ENCODE measurements at places on chromosomes 5 and 9. TPM values are rescaled to one million over a fixed set of nuclear protein-coding genes. Genes with fewer than 3 reads are reported as not detected.

DNA sequence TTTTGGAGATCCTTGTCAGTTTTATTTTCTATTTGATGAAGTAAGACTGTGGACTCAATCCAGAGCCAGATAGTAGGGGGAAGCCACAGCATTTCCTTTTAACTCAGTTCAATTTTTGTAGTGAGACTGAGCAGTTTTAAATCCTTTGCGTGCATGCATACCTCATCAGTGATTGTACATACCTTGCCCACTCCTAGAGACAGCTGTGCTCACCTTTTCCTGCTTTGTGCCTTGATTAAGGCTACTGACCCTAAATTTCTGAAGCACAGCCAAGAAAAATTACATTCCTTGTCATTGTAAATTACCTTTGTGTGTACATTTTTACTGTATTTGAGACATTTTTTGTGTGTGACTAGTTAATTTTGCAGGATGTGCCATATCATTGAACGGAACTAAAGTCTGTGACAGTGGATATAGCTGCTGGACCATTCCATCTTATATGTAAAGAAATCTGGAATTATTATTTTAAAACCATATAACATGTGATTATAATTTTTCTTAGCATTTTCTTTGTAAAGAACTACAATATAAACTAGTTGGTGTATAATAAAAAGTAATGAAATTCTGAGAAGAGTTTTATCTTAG lies 17.8 kb downstream of the DIMT1 start:
- no peak for DNase-seq

GRCh38 chr9:121285835-121286687 lies 18.1 kb downstream of the GSN start:
- DNase-seq = no peak

GRCh38 chr5:154287136-154287535 lies 96.6 kb downstream of the GALNT10 start:
- no peak for DNase-seq

DNA sequence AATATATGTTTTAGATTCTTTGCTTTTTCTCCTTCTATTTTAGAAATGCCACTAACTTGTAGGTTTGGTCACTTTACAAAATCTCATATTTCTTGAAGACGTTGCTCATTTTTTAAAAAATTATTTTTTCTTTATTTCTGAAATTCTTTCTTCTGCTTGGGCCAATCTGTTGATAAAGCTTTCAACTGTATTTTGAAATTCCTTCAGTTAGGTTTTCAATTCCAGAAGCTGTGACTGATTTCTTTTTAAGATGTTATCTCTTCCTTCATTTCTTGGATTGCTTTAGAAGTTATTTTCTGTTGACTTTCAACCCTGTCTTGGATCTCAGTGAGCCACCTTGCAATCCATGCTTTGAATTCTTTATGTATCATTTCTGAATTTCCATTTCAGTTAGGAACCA lies 64.2 kb downstream of the SLC25A46 start:
- DNase-seq = no peak

- DNase-seq = no peak
Observed at GRCh38 chr5:2890011-2890410, 138.5 kb upstream of the IRX2 start.

GRCh38 chr5:136679233-136679632 lies 313.9 kb upstream of the TRPC7 start:
- DNase-seq = no peak

DNA sequence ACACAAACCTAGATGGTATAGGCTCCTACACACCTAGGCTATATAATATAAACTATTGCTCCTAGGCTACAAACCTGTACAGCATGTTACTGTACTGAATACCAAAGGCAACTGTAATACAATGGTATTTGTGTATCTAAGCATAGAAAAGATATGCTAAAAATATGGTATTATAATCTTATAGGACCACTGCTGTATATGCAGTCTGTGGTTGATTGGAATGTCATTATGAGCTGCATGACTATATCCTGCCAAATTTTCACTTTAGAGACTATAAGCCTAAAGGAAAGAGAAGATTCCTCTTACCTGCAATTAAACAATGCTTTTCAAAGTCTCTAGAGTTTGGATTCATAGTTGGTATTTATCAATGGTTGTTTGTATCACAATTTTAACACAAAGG lies 24.7 kb upstream of the ACOT12 start:
- DNase-seq = no peak

DNA sequence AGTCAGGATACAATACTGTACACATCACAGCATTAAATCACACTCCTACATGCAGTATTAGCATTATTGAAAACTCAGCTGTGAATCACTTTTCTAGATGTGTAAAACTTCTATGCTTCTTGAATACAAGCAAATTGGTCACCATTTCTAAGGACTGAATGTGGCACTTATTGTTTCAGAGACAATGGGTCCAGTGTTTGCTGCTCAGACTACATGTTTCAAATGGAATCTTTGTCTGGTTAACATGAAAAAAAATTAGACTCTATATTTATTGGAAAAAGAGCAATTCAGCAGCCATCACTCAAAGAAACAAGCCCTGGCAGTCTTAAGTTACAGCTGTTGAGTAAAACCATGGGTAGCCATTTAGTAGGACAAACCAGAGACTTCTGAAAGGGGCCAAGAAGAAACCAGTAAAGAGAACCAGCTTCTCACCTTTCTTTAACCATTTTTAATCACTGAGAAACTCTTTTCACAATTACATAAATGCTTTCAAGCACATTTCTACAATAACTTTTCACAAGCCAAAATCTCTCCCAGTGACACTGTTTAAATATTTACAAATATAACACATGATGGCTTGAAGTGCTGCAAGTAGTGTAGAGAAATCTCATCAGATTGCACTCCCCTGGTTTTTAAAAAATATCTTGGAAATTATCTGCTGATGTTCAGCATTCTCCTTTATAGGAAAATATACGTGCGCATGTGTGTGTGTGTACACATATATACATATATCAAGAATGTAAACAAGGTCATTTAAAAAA lies 35.2 kb downstream of the OR2K2 start:
- DNase-seq = no peak

- DNase-seq = no peak
Observed at GRCh38 chr5:82595113-82595512, 317.0 kb upstream of the RPS23 start.

- DNase-seq = peak; percentile 85
Observed at GRCh38 chr5:15499528-15500324, at the start of gene FBXL7. TSS of gene FBXL7 (plus strand) at chr5:15500180.

- peak; percentile 41 for DNase-seq
Observed at GRCh38 chr5:132221781-132222648, 5.6 kb downstream of the P4HA2 start.

DNA sequence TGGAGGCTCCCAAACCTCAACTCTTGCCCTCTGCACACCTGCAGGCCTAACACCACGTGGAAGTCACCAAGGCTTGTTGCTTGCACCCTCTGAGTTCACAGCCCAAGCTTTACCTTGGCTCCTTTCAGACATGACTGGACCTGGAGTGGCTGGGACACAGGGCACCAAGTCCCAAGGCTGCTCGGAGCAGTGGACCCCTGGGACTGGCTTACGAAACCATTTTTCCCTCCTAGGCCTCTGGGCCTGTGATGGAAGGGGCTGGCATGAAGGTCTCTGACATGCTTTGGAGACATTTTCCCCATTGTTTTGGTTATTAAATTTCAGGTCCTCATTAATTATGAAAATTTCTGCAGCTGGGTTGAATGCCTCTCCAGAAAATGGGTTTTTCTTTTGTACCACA lies 994.4 kb upstream of the NUDT12 start:
- DNase-seq = no peak

- peak; percentile 44 for DNase-seq
Observed at GRCh38 chr5:179327021-179327735, 18.1 kb downstream of the ADAMTS2 start.

DNA sequence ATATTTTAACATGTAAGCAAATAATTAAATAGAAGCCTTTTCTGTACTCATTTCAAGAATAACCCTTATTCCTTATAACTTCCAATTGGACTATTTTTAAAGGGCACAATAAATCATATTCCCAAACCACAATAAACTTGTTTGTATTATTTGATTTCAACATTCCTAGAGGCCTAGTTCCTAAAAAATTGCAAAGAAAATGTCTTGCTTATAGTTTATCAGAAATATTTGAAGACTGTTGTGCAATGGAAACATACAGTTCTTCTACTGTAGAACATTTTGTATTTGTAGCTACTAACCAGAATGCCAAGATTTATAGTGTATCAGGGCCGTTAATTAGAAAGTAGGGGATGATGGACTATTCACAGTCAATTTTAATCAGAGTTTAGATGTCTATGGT lies 1037.0 kb upstream of the CDH18 start:
- DNase-seq = no peak

- DNase-seq = peak; percentile 84
Observed at GRCh38 chr5:75052192-75053053, at the start of gene GCNT4. TSS of gene GCNT4 (minus strand) at chr5:75052558. CDS start at chr5:75030037, 22,521 bp downstream.

DNA sequence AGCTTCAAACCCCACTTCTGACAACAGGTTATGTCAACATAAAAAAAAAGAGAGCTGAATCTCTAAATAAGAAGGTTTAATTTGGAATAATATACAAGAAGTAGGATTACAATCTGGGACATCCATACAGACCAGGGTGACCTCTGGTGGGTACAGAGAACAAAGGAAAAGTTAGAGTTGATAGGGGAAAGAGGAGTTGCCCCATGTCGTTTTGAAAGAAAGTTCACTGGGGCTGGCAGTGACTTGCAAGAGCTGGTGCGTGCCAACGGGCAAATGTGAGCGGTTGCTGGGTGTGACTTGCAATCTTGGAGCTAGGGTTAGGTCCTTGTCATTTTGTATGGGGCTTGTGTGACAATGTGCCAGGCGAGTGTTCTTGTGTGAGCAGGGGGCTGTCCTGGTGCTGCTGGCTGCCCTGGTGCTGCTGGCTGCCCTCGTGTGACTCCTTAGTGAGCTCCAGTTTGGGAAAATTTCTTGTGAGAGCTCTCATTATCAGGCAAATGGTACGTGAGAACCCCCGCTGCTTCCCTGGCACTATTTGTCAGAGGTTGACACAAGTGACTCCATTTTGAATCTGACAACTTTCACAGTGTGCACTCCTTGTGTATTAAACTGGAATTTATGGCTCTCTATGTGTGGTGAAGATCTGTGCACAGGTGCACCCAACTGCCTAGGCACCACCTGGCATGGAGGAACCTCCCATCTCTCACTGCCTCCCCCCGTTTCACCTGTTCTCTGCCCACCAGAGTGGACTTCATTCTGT lies 69.8 kb downstream of the UBE2QL1 start:
- no peak for DNase-seq

- no peak for DNase-seq
Observed at GRCh38 chr5:151022511-151023018, 2.2 kb downstream of the GPX3 start.

GRCh38 chr9:99663856-99664255 lies 157.8 kb upstream of the NR4A3 start:
- DNase-seq = no peak

GRCh38 chr5:112630246-112631009 lies 107.3 kb upstream of the APC start:
- no peak for DNase-seq

GRCh38 chr5:11684607-11685006 lies 219.6 kb downstream of the CTNND2 start:
- no peak for DNase-seq

GRCh38 chr5:60232036-60232795 lies 338.7 kb upstream of the PDE4D start:
- no peak for DNase-seq

- DNase-seq = no peak
Observed at GRCh38 chr9:100216178-100216787, 117.2 kb downstream of the INVS start.

- no peak for DNase-seq
Observed at GRCh38 chr9:14148501-14149103, 165.3 kb downstream of the NFIB start.

GRCh38 chr5:97096191-97096590 lies 46.2 kb downstream of the LIX1 start:
- no peak for DNase-seq

Gene ANAPC2
- 76.2 TPM for total RNA-seq

Gene FYB1
- total RNA-seq = 178 TPM

Gene NDST1
- 193 TPM for total RNA-seq

Gene MYORG
- 1.2 TPM for total RNA-seq

Gene TMEM252
- total RNA-seq = not detected

Gene SLC6A19
- not detected for total RNA-seq

Gene SUSD1
- 18.0 TPM for total RNA-seq

Gene TMEM174
- total RNA-seq = not detected

Gene IL33
- 2.7 TPM for total RNA-seq

Gene LCN9
- not detected for total RNA-seq

All from spleen (tissue), 13 donors.